ENCODE measurements at places on chromosomes 5 and 9. TPM values are rescaled to one million over a fixed set of nuclear protein-coding genes. Genes with fewer than 3 reads are reported as not detected.

Gene ST8SIA4
- total RNA-seq: 13.3 TPM

Gene FAM151B
- 2.6 TPM for total RNA-seq

Gene NR2F1-AS1
- 4.2 TPM for total RNA-seq

Gene PTBP3
- total RNA-seq: 17.5 TPM

Gene PCDHB12
- 2.7 TPM for total RNA-seq

All from A375 (cell line).